Stomach (tissue), 19 donors: ENCODE measurements at places on chromosomes 5 and 9. TPM values are rescaled to one million over a fixed set of nuclear protein-coding genes. Genes with fewer than 3 reads are reported as not detected.
A peak's percentile ranks its signal among the peaks of the same experiment; 100 is the strongest.

REEP2 gene
- 73.3 TPM for total RNA-seq

DNA sequence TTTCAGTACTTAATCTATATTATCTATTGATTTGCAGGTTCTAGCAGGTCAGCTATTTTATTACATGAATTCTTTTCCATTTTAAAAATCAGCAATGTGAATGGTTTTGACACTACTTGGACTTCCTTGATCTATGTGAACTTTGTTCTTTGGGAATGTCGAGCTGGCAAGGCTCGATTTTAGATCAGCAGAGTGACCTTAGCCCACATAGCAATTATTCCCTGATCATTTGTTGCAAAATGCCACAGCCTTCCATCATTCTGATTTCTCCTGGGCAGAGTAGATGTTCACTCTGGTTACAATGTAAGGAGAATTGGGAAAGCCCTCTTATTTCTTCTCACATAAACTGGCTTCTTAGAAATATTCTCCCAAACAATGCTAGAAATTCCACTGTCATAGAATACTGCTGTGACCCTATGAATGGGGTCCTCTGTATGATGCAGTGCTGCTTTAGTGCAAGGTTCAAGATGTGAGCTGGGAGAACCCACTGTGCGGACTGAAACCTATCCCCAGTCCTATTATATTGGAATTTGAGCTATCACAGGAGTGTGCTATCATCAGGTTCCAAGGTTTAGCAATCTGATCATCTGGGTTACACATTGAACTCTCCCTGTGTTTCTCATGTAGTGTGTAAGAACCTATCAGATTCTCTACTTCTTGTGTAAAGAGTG lies 15.7 kb upstream of the GDA start:
- no peak for DNase-seq
- no peaks in the 10 kb centered on the region for H3K4me1 ChIP-seq
- no peak overlapping the region for H3K27ac ChIP-seq
- H3K4me3 ChIP-seq: no peak overlapping the region
- no peaks in the 10 kb centered on the region for H3K27me3 ChIP-seq

PCDHB10 gene
- 2.3 TPM for total RNA-seq

GRCh38 chr5:142520885-142521284 lies 165.0 kb downstream of the FGF1 start:
- H3K4me1 ChIP-seq: peaks cover 15% of the 10 kb centered on the region
- no peaks in the 10 kb centered on the region for H3K27me3 ChIP-seq
- H3K4me3 ChIP-seq: no peak overlapping the region

GRCh38 chr5:88377240-88377639 lies 108.6 kb upstream of the TMEM161B start:
- no peak overlapping the region for H3K4me3 ChIP-seq
- DNase-seq: no peak
- no peak overlapping the region for H3K27ac ChIP-seq
- no peaks in the 10 kb centered on the region for H3K27me3 ChIP-seq

GRCh38 chr5:124654418-124654817 lies 92.0 kb downstream of the ZNF608 start:
- H3K27me3 ChIP-seq: no peaks in the 10 kb centered on the region
- no peaks in the 10 kb centered on the region for H3K36me3 ChIP-seq

GRCh38 chr5:43034591-43034968 lies 5.5 kb downstream of the ANXA2R start:
- H3K36me3 ChIP-seq: no peaks in the 10 kb centered on the region
- H3K27me3 ChIP-seq: peaks cover 39% of the 10 kb centered on the region
- H3K4me1 ChIP-seq: peaks cover 18% of the 10 kb centered on the region
- H3K27ac ChIP-seq: no peak overlapping the region
- H3K4me3 ChIP-seq: no peak overlapping the region
- DNase-seq: peak; percentile 51
